ENCODE measurements at places on chromosomes 2 and 18.

- DNase-seq, result no peak
Measured at GRCh38 chr18:58241026-58241679, 197.1 kb downstream of the NEDD4L start.

DNA sequence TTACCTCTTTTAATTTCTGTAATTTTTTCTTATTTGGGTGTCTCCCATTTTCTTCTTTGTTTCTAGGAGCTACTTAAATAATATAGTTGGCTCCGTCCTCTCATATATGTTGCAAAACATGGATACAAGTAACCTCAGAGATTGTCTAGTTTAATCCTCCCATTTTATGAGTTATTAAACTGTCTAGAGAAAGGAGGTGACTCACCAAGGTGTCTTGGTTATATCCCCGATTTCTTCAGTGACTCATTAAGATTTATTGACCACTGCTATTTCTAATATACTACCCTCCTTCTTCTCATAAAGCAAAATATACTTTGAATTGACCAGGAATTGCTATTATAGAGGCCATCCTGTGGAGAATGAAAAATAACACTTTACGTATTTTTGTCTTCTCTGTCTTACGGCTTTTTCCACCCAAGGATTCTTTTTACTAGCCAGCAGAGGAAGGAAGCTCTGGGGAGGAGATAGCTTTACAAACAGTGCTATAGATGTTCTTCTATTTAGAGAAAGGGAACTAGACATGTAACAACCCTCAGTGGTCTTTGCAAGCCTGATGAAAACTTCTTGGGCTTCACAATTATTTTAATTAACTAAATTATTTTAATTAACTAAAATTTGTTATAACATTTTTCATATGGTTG, 300.4 kb upstream of the TNP1 start:
- DNase-seq, result no peak

- no peak for DNase-seq
Measured at GRCh38 chr2:202098291-202098690, 25.2 kb downstream of the KIAA2012 start.

- DNase-seq, result no peak
Measured at GRCh38 chr2:58512878-58513277, 271.8 kb upstream of the FANCL start.

GRCh38 chr2:241230435-241230834, 42.0 kb downstream of the ANO7 start:
- no peak for DNase-seq

Measured in stimulated activated CD4-positive, alpha-beta T cell treated with anti-CD3 and anti-CD28 coated beads, TNF-alpha, amount 100 ng/mL, for 24 hours (primary cell).